ENCODE measurements at places on chromosomes 4 and X.

GRCh38 chr4:110639207-110640090 is 16.6 kb upstream of the PITX2 start:
- no peak for DNase-seq

GRCh38 chrX:72079607-72080006 is 52.1 kb downstream of the RTL5 start:
- no peak for DNase-seq

GRCh38 chr4:150931005-150931404 is 84.1 kb downstream of the LRBA start:
- DNase-seq = no peak

- no peak for DNase-seq
Observed at GRCh38 chr4:30776451-30776850, 56.3 kb downstream of the PCDH7 start.

DNA sequence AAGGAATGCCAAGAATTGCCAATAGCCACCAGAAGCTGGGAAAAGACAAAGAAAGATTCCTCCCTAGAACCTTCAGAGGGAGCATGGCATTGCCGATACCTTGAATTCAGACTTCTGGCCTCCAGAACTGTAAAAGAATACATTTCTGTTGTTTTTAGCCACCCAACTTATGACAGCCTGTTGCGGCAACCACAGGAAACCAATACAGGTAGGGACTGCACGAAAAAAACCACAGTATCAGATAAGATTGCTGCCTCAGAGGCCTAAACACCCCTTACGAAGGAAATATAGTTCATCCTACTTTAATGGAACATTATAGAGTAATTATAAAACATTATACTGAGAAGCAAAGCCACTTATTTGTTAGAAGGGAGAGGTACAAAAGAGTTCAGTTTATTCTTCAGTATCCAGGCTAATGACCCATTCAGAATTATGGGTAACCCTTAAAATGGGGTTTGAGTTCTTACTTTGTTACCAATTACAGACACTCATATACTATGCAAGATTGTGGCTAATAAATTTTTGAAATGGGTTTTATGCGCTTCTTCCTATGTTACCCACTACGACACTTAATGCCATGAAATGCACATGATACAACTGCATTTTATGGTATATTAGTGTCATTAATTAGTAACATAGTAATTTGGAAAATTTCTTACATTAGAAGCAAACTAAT is 37.4 kb upstream of the SMIM10L2A start:
- DNase-seq = no peak

DNA sequence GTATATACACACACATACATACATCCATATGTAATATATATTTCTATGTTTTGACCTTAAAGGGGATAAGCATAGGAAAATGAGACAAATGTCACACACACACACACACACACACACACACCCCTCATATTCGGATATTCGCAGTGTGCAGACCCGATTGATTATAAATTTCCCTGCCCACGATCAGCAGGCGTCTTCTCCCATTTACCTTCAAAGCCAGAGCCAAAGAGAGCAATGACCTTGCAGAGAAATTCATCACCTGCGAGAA is 488 bp downstream of the GPRIN3 start:
- DNase-seq = no peak

- DNase-seq = no peak
Observed at GRCh38 chr4:2154215-2154740, 87.6 kb downstream of the HAUS3 start.

- no peak for DNase-seq
Observed at GRCh38 chrX:63746715-63747114, 38.3 kb downstream of the ARHGEF9 start.

DNA sequence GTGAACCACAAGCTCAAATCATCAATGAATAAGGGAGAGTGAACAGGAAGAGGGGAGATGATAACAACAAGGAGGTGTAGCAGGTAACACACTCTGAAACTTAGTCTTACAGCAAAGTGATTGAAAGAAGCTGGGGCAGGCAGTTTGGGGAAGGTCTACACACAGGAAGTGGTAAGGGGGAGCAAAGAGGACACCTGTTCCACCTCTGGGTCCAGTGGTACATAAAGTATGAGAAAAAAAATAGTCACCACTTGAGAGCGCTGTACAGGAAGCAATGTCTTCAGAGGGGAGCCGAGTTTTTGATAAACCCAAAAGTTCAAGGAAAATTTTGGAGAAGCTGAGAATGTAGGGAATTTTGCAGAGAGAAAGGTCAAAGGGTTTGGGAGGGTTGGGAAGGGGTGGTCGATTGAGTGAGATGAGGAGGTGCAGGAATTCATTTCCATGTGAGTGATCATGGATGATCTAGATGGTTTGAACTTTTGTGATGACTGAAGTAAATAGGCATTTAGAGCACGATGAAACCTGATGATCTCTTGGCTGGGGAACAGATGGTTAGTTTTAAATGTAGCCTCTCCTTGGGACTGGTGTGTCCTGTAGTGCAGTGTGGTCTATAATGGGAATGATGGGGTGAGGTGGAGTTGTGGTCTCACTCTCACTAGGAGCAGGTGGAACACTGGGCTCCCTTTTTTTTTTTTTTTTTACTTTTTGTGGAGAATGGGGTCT is 142.0 kb downstream of the RBMX2 start:
- DNase-seq = peak; percentile 41
